ENCODE measurements at places on chromosomes 3 and 15.
A peak's percentile ranks its signal among the peaks of the same experiment; 100 is the strongest.

DNA sequence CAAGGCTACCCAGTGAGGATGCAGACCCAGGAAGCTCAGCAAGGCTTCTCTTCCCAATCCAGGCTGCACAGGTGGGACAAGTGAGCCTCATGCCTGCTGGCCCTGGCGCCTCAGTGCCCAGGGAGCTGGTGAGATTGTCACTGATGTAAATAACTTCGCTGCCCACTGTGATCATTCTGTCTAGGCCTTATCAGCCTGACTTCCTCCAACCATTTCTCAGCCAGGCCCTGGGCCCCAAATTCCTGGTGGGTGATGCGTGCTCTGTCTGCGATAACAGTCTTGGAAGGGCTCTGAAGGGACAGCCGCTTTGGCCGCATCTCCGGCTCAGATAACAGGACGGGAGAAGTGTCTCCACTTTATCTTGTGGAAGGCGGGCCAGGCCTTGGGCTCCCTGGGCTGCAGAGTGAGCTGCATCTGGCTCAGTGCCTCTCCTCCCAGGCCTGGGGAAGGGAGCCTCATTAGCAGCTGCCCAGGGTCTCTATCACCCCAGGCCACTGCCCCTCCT, 2.2 kb upstream of the FBLN2 start:
- DNase-seq = peak; percentile 93

DNA sequence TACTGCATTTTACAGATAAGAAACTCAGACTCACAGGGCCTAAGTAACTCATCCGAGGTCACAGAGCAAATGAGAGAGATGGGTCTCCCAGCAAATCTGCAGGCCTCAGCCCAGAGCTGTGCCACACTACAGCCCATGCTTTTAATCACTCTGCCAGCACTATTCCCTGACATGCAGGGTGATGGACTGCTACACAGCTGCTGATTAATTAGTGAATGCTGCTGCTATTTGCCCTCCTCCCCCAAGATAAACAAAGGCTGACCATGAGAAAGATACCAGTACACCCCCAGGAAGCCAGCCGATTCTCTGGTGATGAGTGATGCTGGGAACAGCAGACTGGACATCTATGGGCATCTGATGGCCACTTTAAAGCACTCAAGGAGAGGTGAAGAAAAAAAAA, 39.3 kb downstream of the RFTN1 start:
- peak; percentile 53 for DNase-seq

- DNase-seq = no peak
These were observed 23.7 kb downstream of the CRYGS start for GRCh38 chr3:186520431-186520830.

GRCh38 chr3:23932571-23932970, 12.5 kb upstream of the NR1D2 start:
- DNase-seq = no peak

GRCh38 chr3:136343873-136344555, 93.9 kb downstream of the PCCB start:
- peak; percentile 68 for DNase-seq

DNA sequence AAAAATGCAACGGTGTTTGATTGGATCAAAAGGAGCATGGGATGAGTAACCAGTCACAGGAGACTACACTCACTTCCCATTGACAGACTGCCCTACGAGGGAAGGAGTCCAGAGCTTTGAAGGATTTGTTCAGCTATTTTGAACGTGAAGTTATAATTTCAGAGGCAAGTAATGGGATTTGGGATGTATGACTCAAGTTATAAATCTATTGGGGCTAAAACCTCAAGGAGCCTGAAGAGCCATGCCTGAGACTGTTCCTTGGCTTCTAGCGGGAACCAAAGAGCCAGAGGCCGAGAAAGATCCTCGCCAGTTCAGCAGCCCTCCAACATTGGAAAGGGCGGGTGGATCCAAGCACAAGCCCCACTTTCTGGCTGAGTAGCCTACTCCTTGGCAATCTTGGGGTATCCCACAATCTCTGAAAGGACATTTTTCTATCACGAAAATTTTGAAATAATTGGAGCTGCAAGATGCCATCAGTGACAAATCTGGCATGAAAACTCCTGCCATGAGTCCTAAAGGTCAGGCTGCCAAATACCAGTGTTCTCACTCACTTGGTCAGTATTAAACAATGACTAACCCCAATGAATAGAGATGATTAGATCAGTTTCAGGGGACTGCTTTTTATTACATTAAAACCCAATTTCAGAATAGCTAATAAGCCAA, 48.6 kb upstream of the SLCO2A1 start:
- DNase-seq = no peak

GRCh38 chr3:119490153-119490552, 8.2 kb upstream of the TIMMDC1 start:
- DNase-seq = no peak

DNA sequence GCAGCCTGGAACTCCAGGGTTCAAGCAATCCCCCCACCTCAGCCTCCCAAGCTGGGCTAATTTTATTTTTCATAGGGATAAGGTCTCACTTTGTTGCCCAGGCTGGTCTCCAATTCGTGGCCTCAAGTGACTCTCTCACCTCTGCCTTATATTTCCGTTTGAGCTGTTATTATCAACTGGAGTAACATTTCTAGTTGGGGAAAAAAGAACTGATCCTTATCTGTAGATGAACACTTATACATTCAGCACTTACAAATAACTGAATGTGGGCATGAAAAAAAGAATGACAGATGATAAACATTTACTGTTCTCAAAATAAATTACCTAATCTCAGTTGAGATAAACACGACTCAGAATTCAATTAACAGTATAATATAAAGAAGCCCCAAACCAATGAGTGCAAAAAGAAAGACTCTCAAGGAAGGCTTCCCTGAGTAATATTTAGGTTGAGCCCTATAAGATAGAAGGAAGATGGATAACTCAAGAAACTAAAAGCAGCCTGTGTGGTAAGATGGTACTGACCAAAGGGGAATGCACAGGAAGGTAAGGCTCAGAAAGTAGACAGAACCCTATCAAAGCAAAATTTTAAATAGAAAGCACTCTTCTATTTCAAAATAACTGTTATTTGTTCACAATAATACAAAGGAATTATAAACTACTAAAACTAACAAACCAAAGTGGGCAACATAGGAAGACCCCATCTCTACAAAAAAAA, 11.8 kb downstream of the UBE3A start:
- DNase-seq = peak; percentile 46

DNA sequence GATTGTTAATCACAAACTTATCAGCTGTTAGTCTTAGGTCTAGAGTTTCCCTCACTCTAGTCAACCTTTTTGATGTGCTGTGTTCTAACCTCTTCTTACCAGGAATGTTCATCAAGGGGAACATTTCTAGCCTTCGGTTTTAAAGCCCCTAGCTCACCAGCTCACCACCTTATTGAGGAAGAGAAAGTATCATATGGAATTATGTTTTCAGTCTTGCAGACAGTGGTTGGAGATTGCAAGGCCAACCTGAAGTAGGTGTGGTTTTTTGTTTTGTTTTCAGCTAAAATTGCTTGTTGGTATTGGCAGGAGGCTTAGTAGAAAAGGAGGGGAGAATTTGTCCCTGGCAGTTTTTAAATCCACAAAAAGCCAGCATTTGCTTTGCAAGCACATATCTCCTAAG, 48.4 kb upstream of the CCDC80 start:
- DNase-seq = no peak

- peak; percentile 66 for DNase-seq
These were observed 9.8 kb upstream of the MEF2A start for GRCh38 chr15:99556011-99556410.

DNA sequence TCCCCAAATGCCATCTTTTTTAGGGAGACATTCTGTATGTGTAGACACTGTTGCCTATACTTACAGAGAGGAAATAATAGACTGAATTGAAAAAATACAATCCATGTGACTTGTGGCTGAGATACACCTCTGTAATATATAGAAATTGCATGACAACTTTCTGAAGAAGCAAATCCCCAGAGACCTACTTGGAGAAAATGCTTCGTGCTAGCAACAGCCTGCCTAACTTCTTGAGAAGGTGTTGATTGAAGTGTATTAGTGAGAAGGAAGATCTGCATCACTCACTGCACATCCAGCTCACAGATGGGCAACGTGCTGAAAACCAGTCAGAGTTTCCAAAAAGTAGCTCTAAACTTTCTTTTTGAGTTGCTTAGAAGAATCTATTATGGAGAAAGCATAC, 404.1 kb downstream of the EPHB1 start:
- no peak for DNase-seq

- no peak for DNase-seq
These were observed 7.6 kb upstream of the RTP4 start for GRCh38 chr3:187360596-187360995.

DNA sequence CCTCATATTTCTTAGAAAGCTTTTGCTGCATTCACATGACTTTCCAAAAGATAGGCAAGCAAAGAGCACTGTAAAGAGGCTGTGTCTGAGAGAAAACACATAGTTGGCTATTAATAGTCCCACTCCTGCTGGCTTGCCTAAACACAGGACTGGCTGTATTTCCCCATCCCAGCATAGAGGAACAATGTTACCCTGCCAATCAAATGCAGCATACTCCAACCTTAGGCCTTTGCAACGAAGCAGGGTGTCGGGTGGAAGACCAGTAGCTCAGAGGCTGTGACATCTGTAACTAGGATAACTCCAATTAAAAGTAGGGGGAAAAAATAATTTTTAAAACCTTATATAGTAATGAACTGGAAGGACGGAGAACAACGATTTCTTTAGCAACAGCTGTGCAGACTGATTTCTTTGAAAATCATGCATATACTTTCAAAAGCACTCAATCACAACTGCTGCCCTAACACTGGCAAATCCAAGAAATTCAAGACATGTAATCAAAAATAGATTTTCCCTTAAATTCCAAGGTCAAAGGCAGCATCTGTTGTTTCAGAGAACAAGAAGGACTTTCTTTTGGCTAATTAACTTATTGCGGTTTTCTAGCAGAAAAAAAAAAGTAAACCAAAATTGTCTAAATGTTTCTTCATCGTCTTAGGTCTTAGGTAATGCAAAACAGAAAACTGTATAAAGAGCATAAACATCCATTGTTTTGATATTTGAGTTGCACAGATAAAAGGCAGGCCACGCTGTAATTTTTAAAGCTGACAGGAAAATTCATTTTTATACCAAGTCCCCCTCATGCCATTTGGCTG, 139.3 kb downstream of the TNIK start:
- no peak for DNase-seq

GRCh38 chr3:4898454-4899313, 80.6 kb upstream of the BHLHE40 start:
- DNase-seq = peak; percentile 12

DNA sequence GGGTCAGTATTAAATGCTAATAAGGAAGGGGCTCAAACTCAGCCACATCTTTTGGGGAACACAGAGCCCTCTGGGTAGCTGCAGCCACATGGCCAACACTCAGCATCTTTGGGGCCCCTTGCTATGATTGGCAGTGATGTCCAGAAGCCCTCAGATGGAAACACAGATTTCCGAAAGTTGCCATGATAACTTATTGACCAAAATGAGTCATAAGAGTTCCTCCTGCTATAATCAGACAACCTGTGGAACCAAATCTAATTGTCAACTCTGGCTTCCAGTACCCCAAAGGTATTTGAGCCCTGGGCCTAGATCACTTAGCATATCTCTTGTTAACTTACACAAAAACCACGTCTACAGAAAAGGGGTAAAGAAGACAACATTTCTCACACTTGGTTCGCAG, 392.2 kb downstream of the KCNH8 start:
- DNase-seq = no peak

- DNase-seq = no peak
These were observed 155.7 kb downstream of the SV2B start for GRCh38 chr15:91255670-91256192.

DNA sequence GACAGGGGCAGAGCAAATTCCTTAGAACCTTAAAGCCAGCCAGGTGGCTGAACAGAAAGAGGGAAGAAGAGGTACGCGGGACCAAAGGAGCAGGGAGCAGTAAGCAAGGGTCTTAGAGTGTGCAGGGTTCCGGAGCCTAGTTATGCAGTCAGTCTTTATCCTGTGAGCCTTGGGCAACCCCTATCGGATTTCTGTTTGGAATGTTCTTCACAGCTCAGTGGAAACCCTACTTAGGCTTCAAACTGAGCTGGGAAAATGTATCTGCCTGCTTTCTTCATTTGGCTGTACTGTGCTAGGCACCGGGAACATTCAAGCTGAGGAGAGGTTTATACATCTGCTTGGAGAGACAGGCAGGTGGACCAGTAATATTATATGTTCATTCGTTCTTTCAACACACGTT, 37.1 kb downstream of the PSMD6 start:
- DNase-seq = no peak

- no peak for DNase-seq
These were observed 39.7 kb upstream of the GADL1 start for GRCh38 chr3:30934208-30934550.

DNA sequence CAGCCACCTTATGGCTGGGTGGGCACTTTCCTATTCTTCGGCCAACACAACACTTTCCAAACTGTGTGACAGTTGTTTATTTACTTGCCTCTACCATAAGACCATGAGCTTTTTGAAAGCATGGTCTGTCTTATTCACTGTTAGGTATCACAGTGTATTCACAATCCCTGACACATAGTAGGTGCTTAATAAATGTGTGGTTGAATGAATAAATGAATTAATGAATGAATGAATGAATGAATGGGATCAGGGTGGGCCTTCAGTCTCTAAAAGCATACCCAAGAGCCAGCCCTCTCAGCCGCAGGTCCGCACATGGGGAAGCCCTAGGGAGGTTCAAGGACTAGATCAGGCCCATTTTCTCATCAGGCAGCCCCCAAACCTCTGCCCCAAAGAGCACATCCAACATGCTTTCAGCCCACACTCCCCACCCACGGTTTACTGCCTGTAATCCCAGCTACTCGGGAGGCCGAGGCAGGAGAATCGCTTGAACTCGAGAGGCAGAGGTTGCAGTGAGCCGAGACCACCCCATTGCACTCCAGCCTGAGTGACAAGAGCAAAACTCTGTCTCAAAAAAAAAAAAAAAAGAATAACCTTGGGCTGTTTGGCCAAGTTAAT, 95.9 kb downstream of the LIPC start:
- DNase-seq = no peak

DNA sequence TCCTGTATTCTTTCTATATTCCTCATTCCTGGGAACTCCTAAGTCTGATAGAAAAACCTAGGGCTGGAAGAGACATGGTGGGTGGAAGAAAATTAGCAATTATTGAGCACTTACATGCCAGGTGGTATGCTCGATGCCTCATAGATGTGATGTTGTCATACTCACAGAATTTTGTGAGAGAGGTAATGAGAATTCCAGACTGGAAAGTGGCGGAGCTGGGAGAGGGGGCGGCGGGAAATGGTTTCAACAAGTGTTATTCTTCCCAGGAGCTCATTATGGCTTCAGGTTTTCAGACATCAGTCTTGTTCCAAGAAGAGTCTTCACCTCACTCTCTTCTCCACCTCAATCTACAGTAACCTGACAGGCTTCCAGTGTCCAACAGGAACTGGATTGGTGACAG, 16.2 kb downstream of the TIMP4 start:
- no peak for DNase-seq

DNA sequence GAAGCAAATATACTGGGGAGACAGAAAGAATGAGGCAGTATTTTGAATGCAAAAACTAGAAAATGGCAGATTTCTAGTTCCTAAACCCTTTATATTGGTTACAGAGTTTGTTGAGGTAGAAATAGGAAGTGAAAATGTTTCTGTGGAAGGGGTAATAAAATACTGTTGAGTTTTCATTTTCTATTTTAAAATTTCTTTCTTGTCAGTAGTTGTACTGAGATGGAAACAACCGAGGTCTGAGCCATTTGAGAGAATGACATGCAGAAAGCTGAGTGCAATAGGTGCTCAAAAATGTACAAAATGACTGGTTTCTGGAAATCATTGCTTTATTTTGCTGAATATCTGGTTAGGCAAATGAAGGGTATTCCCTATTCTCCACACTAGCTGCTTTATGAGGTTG, 361.4 kb downstream of the CHL1 start:
- no peak for DNase-seq
